D721Med (cell line): ENCODE measurements at places on chromosomes 2 and 18.

GRCh38 chr18:32930695-32931301, 158.0 kb upstream of the KLHL14 start:
- no peak for DNase-seq

DNA sequence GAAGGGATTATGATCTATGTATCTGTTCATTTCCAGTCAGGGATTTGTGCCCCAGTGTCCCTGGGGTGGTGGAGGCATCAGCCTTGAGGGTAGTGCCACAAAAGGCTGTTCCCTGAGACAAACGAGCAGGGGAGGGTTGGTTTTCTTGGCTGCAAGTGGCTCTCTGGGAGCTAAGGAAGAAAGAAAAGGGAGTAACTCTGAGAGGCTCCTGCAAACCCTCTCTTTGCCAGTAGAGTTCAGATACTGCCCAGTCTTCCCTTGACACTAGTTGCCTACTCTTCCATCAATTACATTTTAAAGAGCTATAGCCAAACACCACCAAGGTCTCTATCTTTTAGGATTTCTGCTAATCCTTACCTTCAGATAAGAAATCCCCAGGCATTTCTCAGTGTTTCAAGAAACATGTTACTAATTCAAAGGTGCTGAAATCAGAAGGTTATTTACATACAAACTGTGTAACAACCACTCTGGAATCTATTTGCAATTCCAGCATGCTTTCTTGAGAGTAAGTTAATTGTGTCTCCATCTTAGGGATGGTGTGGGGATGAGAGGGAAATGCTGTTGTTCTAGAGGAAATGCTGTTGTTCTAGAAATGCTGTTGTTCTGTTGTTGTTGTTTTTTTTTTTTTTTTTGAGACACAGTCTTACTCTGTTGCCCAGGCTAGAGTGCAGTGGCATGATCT, 18.7 kb upstream of the KCTD1 start:
- no peak for DNase-seq

- no peak for DNase-seq
These were observed 15.4 kb upstream of the RMC1 start for GRCh38 chr18:23487738-23488570.

DNA sequence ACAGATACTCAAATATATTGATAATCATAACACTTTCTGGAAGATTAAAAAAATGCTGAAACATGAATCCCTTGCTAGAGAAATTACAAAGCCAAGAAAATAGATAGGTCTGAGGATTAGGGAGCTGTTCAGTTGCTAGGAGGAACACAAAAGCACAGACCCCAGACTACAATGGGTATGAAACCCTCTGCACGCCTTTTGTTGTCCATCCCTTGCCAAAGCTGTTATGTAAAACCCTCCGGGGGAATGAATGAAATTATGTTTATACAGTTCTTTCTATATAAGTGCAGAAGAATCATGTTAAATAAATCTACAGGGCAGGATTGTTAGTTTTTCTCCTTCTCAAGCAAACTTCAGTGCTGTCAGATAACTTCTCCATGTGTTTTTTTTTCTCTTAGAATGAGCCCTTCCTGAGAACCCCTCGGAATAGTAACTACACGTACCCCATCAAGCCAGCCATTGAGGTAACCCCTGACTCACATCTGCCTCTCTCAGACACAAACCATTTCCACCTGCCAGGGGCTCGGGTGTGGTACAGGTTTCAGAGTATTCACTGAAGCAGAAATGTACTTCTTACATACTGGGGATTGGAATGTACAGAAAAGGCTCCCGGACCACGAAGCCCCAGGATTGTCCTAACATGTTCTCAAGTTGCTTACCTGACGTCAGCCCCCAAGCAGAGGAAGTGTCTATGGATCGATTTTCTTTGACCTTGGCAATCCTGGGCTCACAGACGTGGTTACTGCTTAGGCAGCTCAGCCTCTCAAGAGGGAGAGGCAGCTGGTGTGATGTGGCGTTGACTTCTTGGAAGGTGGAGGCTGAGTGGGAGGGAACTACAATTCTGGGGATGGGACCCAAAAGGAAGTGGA, 118.0 kb downstream of the PLB1 start:
- DNase-seq: no peak

- no peak for DNase-seq
These were observed 71.0 kb upstream of the RFX8 start for GRCh38 chr2:101545950-101546349.

- DNase-seq: no peak
These were observed 40.3 kb downstream of the SESTD1 start for GRCh38 chr2:179224361-179224760.
